Right ventricle myocardium superior (tissue), 1 donor: ENCODE measurements at places on chromosomes 5 and 9.

DNA sequence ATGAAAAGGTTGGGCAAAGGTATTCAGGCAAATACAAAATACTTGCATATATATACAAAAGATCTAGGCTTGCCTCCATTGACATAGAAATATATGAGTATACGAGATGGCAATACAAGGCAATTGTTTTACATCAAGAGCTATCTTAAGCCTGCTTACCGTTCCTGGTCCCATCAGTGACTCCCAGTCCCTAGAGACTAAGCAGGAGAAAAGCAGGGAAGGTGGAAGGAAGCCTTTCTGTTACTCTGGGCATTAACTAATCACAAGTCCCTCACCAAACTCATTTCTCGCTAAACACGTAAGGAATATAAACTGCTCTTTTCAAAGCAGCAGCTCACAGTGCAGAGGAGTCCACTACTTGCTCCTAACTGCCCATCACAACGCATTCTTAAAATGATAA lies 125.2 kb downstream of the ZNF608 start:
- no peak for DNase-seq

GRCh38 chr9:3845549-3845948 lies 319.7 kb upstream of the RFX3 start:
- no peak for DNase-seq

DNA sequence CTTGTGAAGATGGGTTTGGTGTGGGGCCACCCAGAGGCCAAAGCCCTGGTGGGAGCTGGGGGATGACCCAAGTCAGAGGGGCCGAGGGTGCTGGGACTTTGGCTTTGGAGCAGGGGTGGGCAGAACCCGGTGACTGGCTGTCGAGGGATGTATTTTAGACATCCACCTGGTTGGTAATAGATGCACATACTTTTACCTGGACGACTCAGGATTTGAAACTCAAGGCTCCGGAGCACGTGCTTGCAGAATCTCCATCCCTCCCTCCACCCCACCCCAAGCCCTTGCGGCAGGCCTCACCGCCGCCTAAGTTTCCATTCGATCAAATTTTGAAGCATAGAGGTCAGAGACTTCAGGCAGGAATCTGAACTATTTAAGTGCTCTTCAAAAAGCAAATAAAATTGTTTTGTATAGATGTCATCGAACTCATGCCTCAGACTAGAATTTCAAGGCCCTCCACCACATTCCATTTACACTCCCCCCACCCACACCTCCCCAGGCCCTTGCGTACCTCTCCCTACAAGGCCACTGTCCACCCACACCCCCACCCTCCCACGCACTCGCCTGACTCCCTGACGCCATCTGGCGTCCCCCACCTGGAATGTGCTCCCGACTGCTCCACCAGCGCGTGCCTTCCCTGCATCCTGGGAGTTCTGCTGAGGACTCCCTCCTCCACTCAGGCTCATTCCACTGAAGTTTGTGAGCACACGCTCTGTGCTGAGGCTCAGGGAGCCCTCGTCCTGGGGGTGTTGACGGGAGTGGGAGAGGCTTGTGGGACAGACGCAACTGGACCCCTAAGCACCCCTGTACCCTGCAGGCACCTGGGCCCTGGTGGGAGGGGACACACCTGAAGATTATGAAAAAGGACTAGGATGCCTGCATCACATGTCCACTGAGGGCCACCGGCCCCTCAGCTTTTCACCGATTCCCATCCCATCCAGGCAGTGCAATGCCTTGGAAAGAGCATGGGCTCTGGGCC lies 56.4 kb upstream of the RPL26L1 start:
- peak; percentile 88 for DNase-seq

DNA sequence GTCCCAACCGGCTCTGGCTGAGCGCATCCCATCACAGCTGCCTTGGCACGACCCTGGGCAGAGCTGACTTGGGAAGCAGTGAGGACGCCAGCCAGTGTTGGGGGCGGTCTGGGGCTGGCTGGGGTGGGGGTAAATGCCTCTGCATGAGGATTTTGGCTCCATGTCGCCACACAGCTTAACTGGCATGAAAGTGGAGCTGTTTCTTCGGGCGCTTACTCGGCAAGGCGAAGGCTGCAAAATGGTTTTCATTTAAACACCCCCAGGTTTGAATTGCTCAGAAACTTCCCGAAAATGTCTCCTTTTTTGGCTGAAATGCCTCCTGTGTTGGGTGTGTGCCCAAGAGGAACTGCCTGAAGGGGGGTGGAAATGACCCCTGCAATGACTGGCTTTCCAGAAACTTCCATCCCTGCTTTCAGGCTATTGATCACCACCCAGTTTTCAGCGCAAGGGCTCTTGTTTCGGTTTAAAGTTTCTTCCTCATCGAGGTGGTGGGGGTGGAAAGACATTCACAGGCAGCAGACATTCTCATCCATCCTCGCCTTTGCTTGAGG lies 38.3 kb downstream of the PTGES start:
- DNase-seq, result no peak

DNA sequence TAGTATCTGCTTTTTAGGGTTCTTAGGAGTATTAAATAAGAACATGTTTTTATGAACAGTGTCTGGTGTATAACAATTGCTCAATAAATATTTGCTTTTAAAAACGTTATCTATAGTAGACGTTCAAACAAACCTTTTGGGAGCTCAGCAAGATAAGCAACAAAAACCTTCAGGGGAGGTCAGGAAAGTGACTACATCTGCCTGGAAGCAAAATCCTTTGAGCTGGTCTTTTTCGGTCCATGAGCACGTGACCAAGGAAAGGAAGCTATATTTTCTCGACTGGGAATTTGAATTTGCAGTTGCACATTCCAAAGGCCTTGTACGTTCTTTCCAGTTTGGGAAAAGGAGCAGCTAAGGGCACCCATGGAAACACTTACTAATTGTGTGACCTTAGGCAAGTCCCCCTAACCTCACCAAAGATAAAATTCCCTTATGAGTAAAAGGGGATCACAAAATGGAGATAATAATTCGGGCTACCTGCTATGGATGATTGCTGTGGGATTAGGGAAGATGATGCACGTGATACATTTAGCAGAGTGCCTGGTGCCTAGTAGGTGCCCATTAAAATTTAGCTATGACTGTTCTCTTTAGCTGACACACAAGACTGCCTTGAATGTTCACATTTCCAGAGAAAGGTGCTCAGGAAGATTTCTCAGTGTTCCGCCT lies 45.4 kb downstream of the PTTG1 start:
- DNase-seq, result no peak

- no peak for DNase-seq
Measured at GRCh38 chr5:10166392-10166791, 83.3 kb downstream of the ATPSCKMT start.

DNA sequence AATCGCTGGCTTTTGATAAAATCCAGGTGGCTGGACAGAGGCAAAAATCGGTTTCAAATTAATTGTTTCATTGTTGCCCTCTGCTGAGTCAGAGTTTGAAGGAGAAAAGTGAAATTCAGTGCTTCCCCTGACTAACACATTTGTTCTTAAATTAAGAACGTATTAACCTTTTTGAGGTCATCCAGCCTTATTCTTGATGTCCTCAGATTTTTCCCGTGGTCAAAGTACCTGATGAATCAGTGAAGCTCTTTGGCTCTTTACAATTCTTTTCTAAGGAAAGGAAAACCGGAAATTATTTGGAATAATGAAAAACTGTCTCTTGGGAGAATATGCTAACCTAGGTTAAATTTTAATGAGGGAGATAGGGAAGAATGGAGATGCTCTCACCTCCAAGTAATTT lies 21.6 kb downstream of the OSMR start:
- DNase-seq, result no peak

DNA sequence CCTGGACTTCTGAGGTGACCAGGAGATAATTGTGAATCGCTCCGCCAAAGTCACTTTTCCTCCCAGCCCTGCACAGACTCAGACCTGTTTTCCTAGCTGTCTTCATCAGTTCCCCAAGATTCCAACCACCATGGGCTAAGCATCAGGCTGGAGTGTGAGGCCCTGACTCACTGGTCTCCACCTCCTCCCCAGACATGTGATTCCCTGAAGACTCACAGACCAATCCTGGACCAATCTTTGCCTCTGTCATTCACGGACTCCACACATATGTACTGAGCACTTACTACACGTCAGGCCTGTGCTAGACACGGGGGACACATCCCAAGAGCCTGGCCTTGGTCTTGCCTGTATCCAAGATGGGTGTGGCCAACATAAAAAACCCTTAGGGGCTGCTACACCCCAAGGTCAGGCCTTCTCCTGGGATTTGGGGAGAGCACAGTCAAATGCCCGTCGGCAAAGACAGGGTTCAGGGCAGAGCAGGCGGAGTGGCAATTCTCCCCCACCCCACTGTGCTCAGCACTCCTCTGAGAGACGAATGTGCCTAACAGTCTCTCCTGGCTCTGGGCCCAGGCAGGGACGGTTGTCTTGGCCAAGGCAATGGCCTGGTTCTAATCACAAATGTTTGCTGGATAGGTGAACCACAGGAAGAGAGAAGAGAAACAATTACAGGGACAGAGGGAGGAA lies 11.9 kb downstream of the EEIG1 start:
- peak; percentile 86 for DNase-seq

- no peak for DNase-seq
Measured at GRCh38 chr5:133865113-133865512, 103.3 kb downstream of the C5orf15 start.

GRCh38 chr9:126589349-126589748 lies 24.4 kb upstream of the LMX1B start:
- peak; percentile 63 for DNase-seq

DNA sequence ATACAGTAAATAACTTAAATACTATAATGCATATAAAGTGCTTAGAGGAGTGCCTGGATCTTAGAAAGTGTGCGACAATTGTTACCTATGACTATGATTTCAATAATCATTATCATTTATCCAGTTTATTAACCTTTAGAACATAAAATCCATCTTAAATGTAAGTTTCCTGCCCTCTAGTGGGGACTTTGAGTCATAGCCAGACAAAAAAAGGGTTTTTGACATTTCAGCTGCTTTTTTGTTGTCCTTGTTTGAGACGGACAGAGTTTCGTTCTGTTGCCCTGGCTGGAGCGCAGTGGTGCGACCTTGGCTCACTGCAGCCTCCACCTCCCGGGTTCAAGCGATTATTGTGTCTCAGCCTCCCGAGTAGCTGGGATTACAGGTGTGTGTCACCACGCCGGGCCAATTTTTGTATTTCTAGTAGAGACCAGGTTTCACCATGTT lies 9.7 kb upstream of the C9orf152 start:
- DNase-seq, result no peak

GRCh38 chr9:117649126-117649525 lies 55.1 kb upstream of the TLR4 start:
- DNase-seq, result no peak

DNA sequence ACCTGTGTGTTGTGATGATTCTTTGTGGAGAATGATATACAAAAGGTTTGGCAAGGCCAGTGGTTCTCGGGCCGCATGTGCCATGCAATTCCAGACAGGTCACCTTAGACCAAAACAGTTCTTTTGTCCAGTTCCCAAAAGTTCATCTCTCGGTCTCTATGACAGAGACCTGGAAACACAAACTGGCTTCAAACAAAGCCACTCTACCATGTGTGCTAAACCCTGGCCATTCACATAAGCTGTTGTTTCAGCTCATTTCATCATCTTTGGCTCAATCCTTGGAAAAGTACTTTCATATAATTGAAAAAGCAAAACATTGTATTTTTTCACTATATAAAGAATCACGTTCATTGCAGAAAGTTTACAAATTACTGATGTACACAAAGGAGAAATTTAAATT lies 210.5 kb upstream of the SEMA6A start:
- DNase-seq, result no peak

GRCh38 chr9:34982361-34982760 lies 7.2 kb upstream of the DNAJB5 start:
- no peak for DNase-seq

DNA sequence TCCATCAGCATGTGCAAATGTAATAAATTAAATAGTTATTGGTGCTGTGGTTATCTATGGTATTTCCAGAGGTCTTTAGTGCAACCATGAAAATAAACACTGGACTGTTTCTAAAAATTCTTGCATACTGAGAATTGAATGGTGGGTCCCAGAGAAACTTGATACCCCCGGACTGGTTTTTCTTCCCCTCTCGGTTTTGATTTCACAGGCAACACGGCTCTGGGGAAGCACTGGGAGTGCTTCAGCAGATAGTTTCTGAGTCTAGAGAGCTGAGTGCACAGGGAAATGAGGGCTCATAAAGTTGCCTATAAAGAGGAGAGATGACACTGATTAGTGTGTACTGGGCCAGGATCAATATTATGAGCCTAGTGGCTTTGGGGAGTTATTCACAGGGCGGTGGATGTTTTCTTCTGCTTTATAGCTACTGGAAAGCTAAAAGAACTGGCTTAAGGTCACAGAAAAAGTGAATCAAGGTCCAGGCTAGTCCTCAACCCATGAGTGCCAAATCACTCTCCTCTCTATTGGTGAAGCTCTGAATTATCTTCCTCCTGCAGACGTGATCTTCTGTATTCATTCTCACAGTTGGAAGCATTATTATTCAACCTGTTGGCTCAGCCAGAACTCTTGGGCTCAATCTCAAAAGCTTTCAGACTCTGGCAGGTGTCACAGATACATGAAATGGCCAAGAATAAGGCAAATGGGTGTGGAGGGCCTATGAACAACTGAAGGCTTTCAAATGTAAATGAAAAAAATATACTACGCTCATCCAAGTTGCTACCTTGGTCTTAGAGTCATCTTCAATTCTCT lies 170.2 kb upstream of the HMHB1 start:
- no peak for DNase-seq

- no peak for DNase-seq
Measured at GRCh38 chr5:57501414-57502201, 19.0 kb upstream of the ACTBL2 start.

GRCh38 chr5:95081982-95082381 lies 202.9 kb downstream of the MCTP1 start:
- DNase-seq, result no peak
